ENCODE measurements at places on chromosomes 6 and 20. TPM values are rescaled to one million over a fixed set of nuclear protein-coding genes. Genes with fewer than 3 reads are reported as not detected.

GRCh38 chr20:44208770-44209169, 1.8 kb downstream of the OSER1 start:
- DNase-seq: no peak

GRCh38 chr6:21601339-21601923, 7.9 kb downstream of the SOX4 start:
- no peak for DNase-seq

GRCh38 chr6:164408868-164409267, 900.5 kb downstream of the C6orf118 start:
- no peak for DNase-seq

GRCh38 chr6:10721850-10722569, 860 bp upstream of the TMEM14C start:
- DNase-seq: no peak

GRCh38 chr20:7499201-7499600, 441.1 kb downstream of the HAO1 start:
- peak; percentile 42 for DNase-seq

GRCh38 chr20:57395111-57395966, 4.1 kb downstream of the RBM38 start:
- peak; percentile 14 for DNase-seq

DNA sequence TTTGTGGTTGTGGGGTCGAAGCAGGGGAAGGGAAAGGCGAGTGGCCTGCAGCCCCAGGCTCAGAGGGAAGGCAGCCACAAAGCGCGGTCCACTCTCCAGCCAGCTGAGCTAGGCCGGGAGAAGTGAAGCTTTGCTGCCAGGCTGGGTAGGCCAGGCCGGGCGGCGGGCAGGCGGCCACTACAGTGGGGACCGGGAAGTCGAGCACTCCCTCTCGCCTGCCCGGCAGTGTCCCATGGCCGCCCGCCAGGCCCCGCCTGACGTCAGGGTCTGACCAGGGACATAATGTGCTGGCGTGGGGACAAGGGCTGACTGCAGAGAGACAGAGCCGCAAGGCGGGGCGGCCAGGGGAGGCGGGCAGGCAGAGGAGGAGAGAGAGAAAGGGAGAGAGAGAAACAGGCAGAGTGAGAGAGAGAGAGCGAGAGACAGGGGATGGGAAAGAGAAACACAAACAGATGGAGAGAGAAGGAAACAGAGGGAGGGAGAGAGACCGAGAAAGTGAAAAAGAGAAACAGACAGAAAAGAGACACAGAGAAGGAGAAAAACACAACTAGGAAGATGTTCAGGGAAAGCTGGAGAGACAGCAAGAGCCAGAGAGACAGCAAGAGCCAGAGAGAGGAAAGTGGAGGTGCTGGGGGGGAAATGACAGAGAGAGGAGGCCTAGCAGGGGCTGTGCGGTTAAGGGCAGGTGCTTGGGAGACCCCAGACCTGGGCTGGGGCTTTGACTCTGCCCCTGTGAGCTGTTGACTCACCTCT, 94.5 kb upstream of the PTPN1 start:
- DNase-seq: peak; percentile 93

GRCh38 chr6:168468045-168468444, 27.1 kb downstream of the SMOC2 start:
- DNase-seq: no peak

- no peak for DNase-seq
Observed at GRCh38 chr6:31587791-31588777, 2.0 kb downstream of the LST1 start.

Gene MAP3K7
- total RNA-seq: 32.8 TPM

Gene ZNF311
- total RNA-seq: 0.71 TPM

Gene OVOL2
- total RNA-seq: not detected

Measured in LHCN-M2 (cell line).